ENCODE measurements at places on chromosomes 12 and 14.

DNA sequence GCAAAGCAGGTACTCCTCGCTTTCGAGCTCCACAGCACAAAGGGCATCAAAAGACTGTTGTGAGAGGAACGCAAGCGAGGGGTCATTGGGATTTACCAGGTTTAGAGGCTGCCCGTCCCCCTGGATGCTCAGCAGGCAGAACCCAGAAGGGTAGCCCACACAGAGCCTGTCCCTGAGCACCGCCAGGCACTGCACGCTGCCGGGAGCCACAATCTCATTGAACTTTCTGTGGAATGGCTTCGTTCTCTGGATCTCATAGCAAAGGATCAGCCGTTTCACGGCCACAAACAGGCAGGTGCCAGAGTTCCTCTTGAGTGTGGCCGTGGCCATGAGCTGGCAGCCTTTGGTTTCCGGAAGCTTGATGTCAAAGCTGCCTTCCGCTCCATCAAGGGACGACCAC is 21.5 kb downstream of the AMN start:
- no peak for DNase-seq

GRCh38 chr12:497501-498160 is 37.9 kb downstream of the B4GALNT3 start:
- no peak for DNase-seq

GRCh38 chr12:38689704-38690103 is 215.7 kb downstream of the CPNE8 start:
- DNase-seq, result peak; percentile 50

GRCh38 chr14:54488318-54488645 is 498 bp downstream of the GMFB start:
- no peak for DNase-seq

- DNase-seq, result no peak
These were observed 524.1 kb upstream of the TBX3 start for GRCh38 chr12:115208098-115208497.

DNA sequence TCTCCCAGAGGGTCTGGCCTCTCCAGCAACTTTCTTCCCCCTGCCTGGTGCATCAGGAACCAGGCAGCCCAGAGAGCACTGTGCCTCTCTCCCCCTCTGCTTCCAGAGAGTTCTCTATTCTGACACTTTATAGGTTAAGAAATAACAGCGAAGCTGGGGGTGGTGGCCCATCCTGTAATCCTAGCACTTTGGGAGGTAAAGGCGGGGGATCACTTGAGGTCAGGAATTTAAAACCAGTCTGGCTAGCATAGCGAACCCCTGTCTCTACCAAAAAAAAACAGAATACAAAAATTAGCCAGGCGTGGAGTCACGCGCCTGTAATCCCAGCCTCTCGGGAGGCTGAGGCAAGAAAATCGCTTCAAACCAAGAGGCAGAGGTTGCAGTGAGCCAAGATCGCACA is 58.3 kb downstream of the ESRRB start:
- no peak for DNase-seq

DNA sequence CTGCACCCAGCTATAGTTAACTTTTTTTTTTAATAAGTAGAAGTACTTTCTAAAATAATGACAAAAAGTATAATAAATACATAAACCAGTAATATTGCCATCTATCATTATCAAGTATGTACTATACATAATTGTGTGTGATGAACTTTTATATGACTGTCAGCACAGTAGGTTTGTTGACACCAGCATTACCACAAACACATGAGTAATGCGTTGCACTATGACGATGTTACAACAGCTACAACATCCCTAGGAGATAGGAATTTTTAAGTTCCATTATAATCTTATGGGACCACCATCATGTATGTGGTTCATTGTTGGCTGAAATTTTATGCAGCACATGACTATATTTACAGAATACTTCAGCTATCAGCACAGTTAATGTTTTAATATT is 62.9 kb upstream of the VSX2 start:
- DNase-seq, result no peak

GRCh38 chr14:89973234-89973823 is 17.6 kb downstream of the TDP1 start:
- DNase-seq, result peak; percentile 40

DNA sequence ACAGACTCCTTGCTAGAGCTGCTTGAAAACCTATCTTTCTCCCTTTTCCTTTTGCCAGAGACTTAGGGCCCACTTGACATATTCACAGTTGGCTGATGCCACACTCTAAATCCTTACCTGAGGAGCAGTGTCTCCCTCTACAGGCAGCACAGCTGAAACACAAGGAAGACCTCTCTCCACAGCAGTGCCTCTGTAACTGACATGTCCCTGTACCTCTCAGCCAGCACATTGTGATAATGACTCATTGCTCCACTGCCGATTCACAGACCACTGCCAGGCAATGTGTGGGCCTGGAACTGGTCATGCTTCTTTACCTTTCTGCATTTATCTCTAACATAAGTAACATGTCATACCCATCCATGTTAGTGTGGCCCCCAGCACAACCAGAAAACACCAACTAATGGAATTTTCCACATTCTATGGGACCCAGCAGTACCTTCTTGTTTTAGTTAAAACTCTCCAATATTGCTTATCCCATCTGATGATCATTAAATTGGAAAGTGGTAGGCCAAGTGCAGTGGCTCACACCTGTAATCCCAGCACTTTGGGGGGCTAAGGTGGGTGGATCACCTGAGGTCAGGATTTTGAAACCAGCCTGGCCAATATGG is 56.5 kb downstream of the GTF2A1 start:
- DNase-seq, result peak; percentile 85

- no peak for DNase-seq
These were observed 219.1 kb downstream of the RBM19 start for GRCh38 chr12:113747017-113747416.

GRCh38 chr12:25361511-25361910 is 110.8 kb upstream of the KRAS start:
- no peak for DNase-seq

DNA sequence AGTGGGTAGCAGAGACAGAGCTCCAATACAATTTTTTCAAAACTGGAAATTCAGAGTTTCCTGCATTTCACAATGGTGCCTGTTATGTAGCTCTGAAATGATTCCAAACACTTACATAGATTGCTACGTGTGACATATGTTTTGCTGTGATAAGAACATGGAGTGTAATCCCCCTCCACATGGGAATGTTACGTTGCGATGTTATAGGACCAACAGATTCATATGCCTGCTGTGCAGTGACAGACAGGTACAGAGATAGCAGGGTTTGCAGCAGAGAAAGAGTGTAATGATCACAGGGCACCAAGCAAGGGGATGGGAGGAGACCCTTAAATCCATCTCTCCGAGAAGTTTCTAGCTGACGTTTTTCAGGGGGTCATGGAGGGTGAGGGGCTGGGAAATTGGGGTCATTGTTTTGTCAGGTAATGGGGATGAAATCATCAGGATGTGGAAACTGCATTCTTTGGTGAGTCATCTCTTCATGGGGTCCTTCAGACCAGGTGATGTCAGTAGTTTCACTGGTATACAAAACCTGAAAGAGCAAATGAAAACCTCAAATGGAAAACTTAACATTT is 76.6 kb upstream of the OSBPL8 start:
- peak; percentile 79 for DNase-seq

DNA sequence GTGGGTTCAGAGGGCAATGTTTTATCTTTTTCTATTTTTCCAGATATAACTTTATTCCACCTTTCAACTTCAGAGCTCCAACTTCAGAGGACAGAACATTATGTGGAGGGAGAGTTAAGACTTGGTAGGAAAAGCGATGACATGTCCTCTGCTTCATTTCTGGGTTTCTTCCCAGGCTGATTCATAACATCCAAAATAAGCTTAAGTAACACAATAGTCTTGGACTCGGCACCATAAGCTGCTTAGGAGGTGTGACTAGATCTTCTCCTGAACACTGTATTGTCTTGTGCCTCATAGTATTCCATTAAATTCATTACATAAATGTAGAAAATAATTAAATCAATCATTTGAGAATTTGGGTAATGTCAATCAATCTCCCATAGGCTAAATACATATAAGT is 95.5 kb upstream of the PDE3A start:
- DNase-seq, result no peak

GRCh38 chr14:22535916-22536315 is 53.1 kb downstream of the DAD1 start:
- DNase-seq, result no peak

DNA sequence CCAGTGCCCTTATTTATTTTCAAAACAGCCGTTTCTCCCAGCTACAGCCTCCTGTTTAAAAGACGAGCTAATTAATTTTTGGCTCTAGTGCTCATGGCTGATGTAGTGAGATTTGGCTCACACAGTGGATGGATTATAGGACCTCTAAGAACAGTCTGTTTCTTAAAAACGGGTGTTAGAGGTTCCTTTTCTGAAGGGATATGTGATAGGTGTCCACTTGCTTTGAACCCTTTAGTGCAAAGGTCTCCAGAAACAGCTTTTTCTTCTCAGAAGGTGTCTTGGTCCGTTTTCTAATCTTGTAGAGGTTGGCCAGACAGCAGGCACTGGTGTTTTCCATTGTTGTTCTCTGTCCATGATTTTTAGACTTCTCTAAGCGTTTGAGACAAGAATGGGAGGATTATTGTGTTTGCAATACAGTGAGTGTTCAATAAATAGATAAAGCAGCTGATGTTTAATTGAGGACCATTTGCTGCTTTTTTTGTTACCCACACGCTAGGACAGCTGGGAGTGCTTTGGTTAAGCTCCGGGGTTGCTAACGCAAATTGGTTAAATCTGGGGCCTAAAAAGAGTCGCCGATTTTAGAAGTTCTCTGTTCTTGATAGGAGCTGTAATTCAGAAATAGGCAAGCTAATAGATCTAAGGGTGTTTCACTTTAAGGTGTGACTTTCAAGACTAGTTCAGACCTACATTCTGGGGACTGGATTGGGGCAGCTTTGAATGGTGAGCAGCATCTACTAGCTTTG is 1.0 kb downstream of the BORCS5 start:
- peak; percentile 35 for DNase-seq

- peak; percentile 81 for DNase-seq
These were observed 385.9 kb downstream of the EGLN3 start for GRCh38 chr14:33564774-33565630.

GRCh38 chr14:94025720-94026119 is 420 bp upstream of the OTUB2 start:
- DNase-seq, result no peak

- no peak for DNase-seq
These were observed 28.9 kb downstream of the RTRAF start for GRCh38 chr14:52018252-52018651.

DNA sequence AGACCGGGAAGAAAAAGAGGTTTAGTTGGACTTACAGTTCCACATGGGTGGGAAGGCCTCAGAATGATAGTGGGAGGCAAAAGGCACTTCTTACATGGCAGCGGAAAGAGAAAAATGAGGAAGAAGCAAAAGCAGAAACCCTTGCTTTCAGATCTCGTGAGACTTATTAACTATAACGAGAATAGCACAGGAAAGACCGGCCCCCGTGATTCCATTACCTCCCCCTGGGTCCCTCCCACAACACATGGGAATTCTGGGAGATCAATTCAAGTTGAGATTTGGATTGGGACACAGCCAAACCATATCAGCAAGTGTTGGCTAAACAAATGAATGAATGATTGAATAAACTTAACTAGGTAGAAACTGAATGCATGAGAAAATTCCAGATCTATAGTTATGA is 85.3 kb upstream of the PARP11 start:
- no peak for DNase-seq

- DNase-seq, result no peak
These were observed 324.5 kb downstream of the PCNX1 start for GRCh38 chr14:71231521-71232393.

DNA sequence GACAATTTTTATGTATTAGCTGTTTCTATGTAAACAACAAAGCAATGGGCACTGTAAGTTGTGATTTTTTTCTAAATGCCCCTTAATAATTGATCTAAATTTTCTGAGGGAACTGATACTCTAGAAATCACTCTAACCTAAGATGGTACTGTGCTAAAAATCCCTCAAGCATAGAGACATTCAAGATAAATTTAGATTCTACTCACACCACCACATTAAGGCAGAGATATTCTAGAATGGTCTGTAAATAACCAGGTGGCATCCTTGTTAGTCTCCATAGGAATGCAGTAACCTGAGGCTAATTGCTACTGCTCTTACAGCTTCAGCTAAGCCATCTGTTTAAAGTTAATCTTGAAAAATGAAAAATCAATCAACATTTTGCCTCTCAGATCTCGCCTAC is 87.3 kb downstream of the SLC41A2 start:
- DNase-seq, result no peak

DNA sequence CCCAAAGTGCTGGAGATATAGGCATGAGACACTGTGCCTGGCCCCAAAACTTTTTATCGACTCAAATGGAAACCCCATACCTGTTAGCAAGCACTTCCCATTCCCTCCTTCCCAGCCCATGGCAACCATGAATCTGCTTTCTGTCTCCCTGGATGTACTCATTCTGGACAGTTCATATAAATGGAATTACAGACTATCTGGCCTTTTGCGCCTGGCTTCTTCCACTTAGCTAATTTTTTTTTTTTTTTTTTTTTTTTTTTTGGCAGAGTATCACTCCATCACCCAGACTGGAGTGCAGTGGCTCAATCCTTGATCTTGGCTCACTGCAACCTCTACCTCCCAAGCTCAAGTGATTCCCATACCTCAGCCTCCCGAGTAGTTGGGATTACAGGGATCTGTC is 134.5 kb upstream of the MED13L start:
- no peak for DNase-seq

DNA sequence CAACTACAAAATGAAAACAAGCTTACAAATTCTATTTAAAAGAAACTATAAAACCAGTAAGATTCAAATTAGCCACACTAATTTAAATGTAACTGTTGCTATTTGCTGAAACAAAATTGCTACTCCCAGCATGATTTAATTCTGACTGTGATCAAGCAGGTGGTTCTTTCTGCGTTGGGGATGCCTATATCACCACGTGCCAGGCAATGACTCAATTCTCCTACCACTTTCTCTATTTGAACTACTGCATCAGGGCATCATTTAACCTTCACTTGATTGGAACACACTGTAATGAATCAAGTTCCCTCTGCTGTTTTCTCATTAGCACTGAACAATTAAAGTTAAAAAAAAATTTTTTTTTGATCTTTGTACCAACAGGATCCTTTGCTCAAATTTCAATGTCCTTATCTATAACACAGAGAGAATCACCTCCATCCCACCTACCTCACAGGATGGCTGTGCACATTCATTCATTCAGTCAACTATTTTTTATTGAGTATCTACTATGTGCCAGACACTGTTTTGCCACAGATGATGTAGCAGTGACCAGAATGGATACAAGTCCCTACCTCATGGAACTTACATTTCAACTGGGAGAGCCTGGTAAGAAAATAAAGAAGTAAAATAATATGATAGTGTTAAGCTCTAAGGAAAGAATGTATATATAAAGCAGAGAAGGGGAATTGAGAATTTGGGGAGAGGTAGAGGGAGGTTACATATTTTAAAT is 8.0 kb upstream of the ACTN1 start:
- DNase-seq, result peak; percentile 43
